Stimulated activated CD8-positive, alpha-beta memory T cell treated with anti-CD3 and anti-CD28 coated beads, Interleukin-7, amount 100 ng/mL, for 1 hour (primary cell): ENCODE measurements at places on chromosomes 2 and 18.

- no peak for DNase-seq
These were observed 137.4 kb upstream of the SH3BP4 start for GRCh38 chr2:234814374-234814773.

- no peak for DNase-seq
These were observed 419.2 kb upstream of the CDH19 start for GRCh38 chr18:67023059-67023458.

DNA sequence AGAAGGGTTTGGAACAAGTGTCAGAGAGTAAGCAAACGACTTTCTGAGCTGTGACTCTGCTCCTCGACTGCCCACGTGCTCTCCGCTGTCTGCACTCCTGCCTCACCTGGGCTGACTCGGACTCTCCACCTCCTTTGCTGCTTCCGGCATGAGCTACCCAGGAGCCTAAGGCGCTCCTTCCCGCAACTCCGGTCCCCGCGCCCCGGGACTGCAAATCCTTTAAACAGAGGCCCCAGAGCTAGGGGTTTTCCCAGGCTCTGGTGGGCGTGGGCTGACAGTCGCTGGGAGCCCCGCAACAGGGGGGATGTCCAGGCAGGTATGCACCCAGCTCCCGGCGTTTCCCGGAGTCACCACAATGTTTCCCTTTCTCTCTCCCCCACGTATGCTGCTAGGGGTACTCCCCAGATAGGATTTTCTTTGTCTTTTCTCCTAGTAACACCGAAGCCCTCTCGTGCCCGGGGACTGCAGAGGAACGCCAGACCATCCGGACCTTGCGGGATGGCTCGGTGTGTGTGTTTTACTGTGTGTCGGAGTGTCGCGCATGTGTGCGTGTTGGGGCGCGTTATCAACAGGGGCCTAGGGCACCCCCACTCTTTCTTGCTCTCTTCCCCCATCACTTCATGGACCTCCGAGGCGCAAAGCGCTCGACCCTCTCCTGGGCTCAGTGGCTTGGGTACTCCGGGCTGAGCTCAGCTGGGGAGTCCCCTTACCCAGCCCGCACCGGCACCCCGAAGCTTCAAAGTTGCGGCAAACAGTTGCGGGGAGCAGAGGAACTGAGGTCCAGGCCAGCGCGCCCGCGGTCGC, 691 bp upstream of the THSD7B start:
- DNase-seq, result no peak

DNA sequence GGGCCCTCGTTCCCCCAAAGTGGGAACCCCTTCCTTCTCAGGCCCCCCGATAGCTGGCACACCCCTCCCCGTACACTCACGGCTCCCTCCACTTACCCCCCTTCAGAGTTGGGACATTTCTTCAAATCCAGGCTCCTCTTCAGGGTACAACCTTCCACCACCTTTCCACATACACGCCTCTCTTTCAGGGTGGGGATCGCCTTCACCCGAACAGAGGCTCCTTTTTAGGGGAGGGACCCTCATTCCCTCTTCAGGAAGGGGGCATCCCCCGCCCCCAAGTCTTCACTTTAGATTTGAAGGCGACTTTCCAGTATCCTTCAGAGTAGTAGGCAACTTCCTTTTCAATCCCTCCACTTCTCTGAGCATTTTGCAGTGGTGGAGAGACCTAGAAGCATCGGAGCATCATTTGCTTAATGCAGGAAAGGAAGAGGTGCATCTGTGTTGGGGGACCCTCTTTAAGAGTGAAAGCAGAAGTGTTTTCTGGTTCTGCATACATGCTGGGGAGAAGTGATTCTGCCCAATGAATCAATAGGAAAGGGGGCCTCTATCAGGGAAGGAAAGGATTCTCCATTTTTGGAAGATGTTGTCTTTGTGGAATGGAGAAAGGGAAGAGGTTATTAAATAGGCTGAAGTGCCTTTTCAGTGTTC, 845 bp downstream of the EML4 start:
- no peak for DNase-seq

GRCh38 chr18:58391231-58391825, 237.6 kb downstream of the ALPK2 start:
- DNase-seq, result no peak

- DNase-seq, result no peak
These were observed 110.3 kb upstream of the SH3BP4 start for GRCh38 chr2:234841321-234842015.

DNA sequence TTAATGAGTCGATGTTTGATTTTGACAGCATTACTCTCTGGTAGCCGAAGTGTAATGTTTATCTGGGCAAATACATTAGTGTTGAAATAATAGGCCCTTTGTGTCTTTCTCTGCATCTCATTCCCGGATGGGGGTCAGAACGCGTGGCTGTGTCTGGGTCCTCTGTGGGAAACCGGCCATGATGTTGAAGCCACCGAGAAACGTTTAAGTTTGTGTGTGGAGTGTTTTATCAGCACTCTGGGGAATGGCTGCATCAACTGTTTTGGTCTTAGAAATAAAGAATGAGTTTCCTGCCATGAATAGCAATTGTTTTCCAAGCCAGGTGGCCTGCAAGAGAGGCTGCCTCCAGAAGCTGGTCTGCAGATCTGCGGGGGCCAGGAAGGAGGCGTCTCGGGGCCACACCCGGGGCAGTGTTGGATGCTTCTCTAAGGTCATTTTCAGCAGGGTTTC, 69.7 kb downstream of the RNF144A start:
- DNase-seq, result no peak

- no peak for DNase-seq
These were observed 136.1 kb downstream of the SH3BP4 start for GRCh38 chr2:235087832-235088495.

DNA sequence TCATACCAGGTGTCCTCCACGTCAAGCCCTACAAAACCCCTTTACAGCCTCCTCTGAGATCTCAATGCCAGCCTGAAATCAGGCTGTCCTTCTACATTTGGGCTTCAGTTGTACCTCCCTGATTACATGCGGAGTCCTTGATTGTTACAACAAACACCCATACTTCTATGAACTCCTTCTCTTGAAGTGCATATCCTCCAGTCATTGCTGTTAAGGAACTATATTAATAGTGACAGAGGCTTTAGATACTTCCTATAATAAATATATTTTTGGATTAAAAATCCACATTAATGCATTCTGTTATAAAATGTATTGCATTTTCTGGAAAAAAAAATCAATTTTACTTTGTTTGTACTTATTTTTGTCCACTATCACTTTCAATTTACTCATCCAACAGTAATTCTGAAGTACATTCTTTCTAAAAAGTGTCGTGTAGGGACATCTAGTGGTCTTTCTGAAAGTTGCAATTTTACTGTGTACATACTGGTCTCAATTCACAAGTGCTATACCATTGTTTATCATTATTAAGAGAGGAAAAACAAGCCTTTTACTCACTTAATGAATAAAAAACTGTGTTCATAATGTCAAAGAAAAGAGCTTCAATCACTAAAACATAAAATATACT, 316.4 kb downstream of the DSEL start:
- no peak for DNase-seq

DNA sequence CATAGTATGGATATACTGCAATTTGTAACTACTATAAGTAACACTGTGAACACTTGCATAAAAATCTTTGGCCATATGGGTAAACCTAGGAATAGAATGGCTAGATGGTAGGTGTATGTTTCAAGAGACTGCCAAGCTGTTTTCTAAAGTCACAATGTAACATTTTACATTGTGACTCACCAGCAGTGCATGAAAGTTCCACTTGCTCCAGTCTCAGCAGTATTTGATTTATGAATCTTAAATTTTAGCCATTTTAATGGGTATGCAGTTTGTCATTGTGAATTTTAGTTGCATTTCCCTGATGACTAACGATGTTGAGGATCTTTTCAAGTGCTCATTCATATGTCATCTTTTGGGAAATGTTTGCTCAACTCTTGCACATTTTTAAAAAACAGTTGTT, 86.1 kb downstream of the FARSB start:
- DNase-seq, result no peak

GRCh38 chr2:112259509-112260294, 4.9 kb upstream of the ZC3H8 start:
- peak; percentile 67 for DNase-seq

DNA sequence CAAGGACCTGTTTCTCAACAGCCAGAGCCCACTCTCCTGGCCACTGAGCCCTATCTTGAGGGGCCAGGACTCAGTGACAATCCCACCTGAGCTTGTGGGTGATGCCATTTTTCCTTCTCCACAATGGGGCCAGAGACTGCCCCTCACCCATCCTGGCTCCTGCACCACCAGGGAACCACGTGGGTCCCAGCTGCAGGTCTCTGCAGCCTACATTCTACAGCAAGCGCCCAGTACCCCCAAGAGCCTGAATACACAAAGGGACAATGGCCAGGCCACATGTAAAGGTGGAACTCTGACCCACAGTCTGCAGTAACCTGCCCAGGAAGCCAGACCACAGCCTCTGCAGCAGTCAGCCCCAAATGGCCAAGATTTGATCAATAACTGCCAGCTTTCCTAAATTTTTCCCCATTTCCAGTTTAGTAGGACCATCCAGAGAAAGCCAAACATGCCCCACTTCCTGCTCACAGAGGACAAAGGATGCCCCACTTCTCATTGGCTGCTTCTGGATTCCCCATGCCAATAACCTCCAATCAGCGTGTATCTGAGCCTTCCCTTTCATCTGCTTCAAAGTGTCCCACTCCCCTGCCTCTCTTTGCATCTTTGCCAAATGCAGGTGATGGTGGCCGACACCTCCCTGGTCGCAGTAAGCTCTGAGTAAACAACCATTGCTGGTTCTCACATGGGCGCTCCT, 19.1 kb downstream of the HS1BP3 start:
- DNase-seq, result no peak

DNA sequence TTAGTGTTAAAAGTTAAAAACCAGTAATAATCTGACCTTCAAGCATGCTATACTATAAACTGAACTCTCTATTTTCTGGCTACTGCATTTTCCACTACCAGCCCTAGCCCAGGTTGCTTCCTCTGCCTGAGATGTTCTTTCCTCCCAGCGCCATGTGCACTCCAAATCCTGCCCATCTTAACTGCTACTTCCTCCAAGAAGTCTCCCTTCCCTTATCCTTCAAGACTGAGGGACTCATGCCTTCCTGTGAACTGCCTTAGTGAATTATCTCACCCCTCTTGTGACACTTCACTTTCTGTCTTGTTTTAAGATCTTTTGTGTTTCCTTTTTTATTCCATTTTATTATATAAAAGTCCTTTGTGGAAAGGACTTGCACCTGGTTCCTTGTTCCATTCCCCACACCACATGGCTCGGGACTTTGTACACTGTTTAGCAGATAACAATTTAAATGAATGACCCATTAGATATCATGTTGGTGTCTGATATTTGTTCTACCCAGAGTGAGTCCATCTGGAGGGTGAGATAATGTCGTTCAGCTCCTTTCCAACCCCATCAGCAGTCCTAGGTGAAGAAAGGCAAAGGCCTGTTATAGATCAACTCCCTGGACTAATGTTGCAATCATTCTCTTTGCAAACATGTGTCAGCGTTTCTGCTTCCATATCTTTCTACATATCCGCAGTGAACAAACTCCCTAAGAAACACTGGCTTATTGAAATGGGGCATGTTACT, 20.9 kb upstream of the AGFG1 start:
- DNase-seq, result no peak

- DNase-seq, result no peak
These were observed 124.1 kb downstream of the ANKRD30BL start for GRCh38 chr2:132037527-132038178.

GRCh38 chr2:71710367-71711132, 257.2 kb downstream of the DYSF start:
- no peak for DNase-seq

DNA sequence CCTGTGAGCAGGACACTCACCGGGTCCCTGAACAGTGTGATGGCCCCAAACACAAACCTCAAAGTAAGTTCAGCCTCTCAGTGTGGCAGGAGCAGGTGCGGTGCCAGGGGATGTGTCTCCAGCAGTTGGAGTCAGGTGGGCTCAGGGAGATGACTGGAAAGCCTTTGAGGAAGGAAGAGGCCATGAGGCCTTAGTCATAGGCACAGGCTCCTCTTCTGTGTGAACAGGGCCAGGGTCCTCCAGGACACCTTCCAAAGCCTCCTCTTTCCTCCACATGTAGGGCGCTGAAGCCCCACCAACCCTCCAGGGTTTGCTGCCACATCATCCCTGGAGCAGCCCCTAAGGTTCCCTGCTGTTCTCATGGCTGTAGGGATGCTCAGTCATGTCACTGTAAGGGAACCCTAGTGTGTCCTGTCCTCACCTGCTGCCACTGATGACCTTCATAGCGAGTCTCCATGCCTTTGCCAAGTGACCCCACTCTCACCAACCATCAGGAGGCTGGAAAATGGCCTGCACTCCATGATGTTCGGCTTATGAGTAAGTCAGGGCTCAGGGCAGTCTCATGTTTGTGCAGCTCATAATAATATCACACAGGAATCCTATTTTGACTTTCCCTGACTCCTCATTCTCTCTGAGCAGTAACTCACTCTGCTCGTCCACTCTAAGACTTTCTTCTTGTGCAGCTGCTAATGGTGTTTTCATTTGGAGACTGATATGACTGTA, 1152.9 kb downstream of the RPIA start:
- no peak for DNase-seq

DNA sequence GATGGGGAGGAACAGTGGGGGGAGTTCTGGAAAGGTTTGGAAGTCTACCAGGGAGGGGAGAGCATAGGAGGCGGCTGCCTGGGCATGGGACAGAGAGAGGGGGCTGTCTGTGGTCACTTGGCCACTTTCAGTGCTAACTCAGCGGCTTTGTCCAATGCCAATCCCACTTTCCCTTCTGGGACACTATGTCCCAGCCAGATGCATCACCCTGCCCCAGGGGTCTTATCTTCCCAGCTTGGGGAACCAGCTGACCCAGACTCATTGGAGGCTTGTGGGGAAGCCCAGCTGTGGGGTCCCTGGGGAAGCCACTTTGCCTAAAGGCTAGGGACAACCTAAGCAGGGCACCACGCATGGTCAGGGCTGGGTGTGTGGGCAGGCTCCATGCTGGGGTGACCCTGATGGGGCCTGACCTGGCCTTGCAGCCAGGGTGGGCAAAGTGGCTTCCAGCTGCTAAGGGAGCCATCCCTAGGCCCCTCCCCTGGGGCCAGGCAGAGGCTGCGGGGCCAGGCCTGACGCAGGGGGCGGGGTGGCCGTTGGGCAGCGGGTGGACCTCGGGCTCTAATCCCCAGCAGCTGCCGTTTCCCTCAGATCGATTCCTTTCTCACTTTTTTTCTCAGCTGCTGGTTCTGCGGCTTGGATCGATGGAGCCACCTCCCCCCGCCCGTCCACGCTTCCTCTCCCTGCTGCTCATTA, 1.6 kb upstream of the ASIC4 start:
- no peak for DNase-seq

- DNase-seq, result no peak
These were observed 7.0 kb downstream of the CROCC2 start for GRCh38 chr2:240912878-240913809.

DNA sequence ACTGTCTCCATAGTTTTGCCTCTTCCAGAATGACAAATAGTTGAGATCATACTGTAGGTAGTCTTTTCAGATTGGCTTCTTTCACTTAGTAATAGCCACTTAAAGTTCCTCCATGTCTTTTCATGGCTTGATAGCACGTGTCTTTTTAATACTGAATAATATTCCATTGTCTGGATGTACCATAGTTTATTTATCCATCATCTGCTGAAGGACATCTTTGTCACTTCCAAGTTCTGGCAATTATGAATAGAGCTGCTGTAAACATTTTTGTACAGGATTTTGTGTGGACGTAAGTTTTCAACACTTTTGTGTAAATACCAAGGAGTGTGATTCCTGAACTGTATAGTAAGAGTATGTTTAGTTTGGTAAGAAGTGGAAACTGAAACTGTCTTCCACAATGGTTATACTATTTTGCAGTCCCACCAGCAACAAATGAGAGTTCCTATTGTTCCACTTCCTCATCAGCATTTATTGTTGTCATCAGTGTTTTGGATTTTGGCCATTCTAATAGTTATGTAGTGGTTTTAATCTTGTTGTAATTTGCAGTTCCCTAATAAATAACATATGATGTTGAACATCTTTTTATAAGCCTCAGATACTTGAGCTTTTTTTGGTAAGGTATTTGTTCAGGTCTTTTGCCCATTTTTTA, 18.9 kb downstream of the LTBP1 start:
- DNase-seq, result no peak
